ENCODE measurements at places on chromosomes 16 and 17. TPM values are rescaled to one million over a fixed set of nuclear protein-coding genes. Genes with fewer than 3 reads are reported as not detected.

TTYH2 gene
- 5.5 TPM for total RNA-seq

RANBP10 gene
- 23.8 TPM for total RNA-seq

KCNJ2 gene
- total RNA-seq = not detected

CCL8 gene
- not detected for total RNA-seq

LGALS9B gene
- not detected for total RNA-seq

MYCBPAP gene
- 0.90 TPM for total RNA-seq

ADGRG3 gene
- 14.1 TPM for total RNA-seq

TANGO6 gene
- 36.6 TPM for total RNA-seq

CORO6 gene
- total RNA-seq = 1.5 TPM

HBA1 gene
- total RNA-seq = not detected

CA5A gene
- total RNA-seq = not detected

KRT16 gene
- total RNA-seq = not detected

UTS2R gene
- not detected for total RNA-seq

ZNRF1 gene
- 2.6 TPM for total RNA-seq

EME1 gene
- 15.2 TPM for total RNA-seq

DPEP3 gene
- total RNA-seq = 1.6 TPM

TMEM238L gene
- not detected for total RNA-seq

ASB16 gene
- total RNA-seq = not detected

CACNG1 gene
- not detected for total RNA-seq

STX1B gene
- 4.2 TPM for total RNA-seq

TMEM100 gene
- total RNA-seq = not detected

PTGES3L gene
- not detected for total RNA-seq

KCNJ18 gene
- total RNA-seq = not detected

NPIPA8 gene
- total RNA-seq = not detected

USP7 gene
- total RNA-seq = 175 TPM

PRAC1 gene
- total RNA-seq = not detected

CPHXL2 gene
- not detected for total RNA-seq

TK1 gene
- total RNA-seq = not detected

CD300LG gene
- total RNA-seq = not detected

NEUROD2 gene
- total RNA-seq = not detected

ZNF423 gene
- total RNA-seq = not detected

CCL14 gene
- not detected for total RNA-seq

BAIAP3 gene
- total RNA-seq = 2.0 TPM

CIBAR2 gene
- total RNA-seq = not detected

CTF1 gene
- total RNA-seq = 0.40 TPM

COL1A1 gene
- 12.6 TPM for total RNA-seq

ADAM11 gene
- total RNA-seq = 1.5 TPM

TMC7 gene
- not detected for total RNA-seq

RAB26 gene
- total RNA-seq = 0.86 TPM

ESRP2 gene
- not detected for total RNA-seq

CCDC200 gene
- not detected for total RNA-seq

LDHD gene
- 0.40 TPM for total RNA-seq

ABCA9 gene
- total RNA-seq = 0.30 TPM

SRSF1 gene
- total RNA-seq = 249 TPM

DCAF7 gene
- total RNA-seq = 78.5 TPM

DHODH gene
- total RNA-seq = 4.9 TPM

HLF gene
- 0.19 TPM for total RNA-seq

HID1 gene
- 17.5 TPM for total RNA-seq

SMPD3 gene
- total RNA-seq = 1.8 TPM

ODAD4 gene
- 2.0 TPM for total RNA-seq

KRT17 gene
- total RNA-seq = not detected

IGF2BP1 gene
- not detected for total RNA-seq

OTOP2 gene
- total RNA-seq = not detected

CLEC19A gene
- not detected for total RNA-seq

KRTAP4-9 gene
- not detected for total RNA-seq

Data from naive thymus-derived CD4-positive, alpha-beta T cell (primary cell).